NCI-H187 treated with DMSO at 0.1 percent for 48 hours (cell line): ENCODE measurements at places on chromosomes 12 and 14.

DNA sequence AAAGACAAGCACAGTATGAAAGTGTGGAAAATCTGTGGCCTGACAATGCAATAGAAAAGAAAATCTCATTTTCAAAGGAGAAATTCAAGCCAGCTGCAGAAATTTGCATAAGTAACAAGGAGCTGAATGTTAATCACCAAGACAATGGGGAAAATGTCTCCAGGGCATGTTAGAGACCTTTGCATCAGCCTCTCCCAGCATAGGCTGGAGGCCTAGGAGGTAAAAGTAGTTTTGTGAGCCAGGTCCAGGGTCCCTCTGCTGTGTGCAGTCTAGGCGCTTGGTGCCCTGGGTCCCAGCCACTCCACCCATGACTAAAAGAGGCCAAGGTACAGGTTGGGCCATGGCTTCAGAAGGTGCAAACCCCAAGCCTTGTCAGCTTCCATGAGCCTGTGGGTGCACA lies 58.3 kb downstream of the TESPA1 start:
- DNase-seq: no peak

GRCh38 chr12:95553197-95553943 lies 2.1 kb upstream of the USP44 start:
- DNase-seq: no peak

- DNase-seq: no peak
Observed at GRCh38 chr12:28374556-28374955, 184.3 kb downstream of the CCDC91 start.

GRCh38 chr12:82184844-82185243 lies 173.3 kb downstream of the CCDC59 start:
- DNase-seq: no peak

DNA sequence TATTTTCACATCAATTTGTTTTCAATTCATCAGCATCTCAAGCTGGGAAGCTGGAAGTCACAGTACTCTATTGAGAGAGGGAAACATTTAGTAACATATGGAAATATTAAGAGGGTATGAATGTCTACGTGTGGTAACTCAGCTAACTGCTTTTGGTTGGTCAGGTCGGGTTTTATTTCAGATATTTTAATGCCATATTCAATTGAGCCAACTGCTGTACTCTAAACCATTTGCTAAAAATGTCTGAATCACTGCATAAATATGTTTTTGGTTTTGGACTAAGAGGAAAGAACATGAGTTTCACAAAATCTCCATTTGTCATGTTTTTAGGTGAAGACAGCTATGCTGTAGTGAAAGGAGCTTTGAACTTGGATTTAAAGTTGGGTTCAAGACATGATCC lies 18.9 kb upstream of the PPFIBP1 start:
- no peak for DNase-seq
